ENCODE measurements at places on chromosomes 13 and 19.
A peak's percentile ranks its signal among the peaks of the same experiment; 100 is the strongest.

- DNase-seq: no peak
Observed at GRCh38 chr13:48515732-48516131, 17.1 kb downstream of the RCBTB2 start.

- DNase-seq: peak; percentile 61
Observed at GRCh38 chr19:16771618-16772017, 52.0 kb downstream of the NWD1 start.

DNA sequence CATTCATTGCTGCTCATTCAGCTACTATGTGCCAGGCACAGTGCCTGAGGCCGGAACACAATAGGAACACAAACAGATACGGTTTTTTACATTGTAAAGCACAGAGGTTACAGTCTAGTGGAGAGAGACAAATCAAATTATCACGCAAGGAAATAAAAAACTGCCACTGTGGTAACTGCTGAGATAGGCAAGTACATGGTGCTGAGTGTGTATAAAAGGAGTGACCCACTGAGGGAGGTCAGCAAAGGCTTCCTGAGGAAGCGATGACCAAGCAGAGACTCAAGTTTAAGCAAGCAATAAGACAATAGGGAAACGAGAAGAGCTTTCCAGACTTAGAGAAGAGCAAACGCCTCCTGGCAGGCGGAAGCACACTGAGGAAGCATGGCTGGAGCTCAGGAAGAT, 56.4 kb downstream of the NUFIP1 start:
- DNase-seq: no peak

DNA sequence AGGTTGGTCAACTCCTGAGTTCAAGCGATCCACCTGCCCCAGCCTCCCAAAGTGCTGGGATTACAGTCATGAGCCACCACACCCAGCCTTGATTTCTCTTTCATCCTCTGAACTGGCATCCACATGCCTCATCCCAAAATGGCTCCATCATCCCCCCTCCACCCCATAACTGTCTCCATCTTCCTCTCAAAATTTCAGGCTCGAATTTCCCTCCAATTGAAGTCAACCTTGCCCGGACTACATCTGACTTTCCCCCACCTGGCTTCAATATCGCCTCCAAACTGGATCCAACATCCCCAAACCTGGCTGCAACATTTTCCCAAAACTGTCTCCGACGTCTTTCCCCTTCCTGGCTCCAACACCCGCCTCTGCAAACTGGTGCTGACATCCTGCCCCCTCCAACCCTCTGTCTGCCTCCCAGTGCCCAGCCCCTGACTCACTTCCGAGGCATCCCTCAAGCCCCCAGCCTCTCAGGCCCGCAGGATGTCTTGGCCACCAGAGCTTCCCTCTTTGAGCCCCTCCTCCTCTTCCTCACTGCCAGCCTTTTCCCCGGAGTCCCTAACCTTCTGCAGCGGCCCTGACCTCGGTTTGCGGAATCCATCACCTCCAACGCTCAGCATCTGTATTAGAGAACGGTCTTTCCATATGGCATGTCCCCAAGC, 943 bp downstream of the EXOC3L2 start:
- DNase-seq: no peak

- DNase-seq: no peak
Observed at GRCh38 chr13:112638157-112638750, 50.3 kb upstream of the TUBGCP3 start.

DNA sequence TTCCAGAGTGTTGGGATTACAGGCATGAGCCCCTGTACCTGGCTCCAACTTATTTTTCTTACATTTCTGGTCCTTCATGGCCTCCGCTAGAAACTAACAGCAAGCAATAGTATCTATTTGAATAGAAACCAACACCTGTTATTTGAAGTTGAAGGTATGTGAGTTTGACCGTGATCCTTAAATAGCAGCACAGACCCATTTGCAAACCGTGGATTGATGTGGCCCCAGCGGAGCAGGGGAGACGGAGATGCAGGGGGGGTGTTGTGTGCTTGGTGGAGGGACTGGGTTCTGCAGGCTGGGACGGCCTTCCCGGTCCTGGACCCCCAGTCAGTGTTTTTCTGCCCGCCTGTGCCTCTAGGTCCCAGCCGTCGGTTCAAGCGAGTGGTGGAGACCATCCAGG, 16.9 kb downstream of the TMEM150B start:
- DNase-seq: no peak

- DNase-seq: no peak
Observed at GRCh38 chr13:108508263-108508662, 121.1 kb upstream of the MYO16 start.

DNA sequence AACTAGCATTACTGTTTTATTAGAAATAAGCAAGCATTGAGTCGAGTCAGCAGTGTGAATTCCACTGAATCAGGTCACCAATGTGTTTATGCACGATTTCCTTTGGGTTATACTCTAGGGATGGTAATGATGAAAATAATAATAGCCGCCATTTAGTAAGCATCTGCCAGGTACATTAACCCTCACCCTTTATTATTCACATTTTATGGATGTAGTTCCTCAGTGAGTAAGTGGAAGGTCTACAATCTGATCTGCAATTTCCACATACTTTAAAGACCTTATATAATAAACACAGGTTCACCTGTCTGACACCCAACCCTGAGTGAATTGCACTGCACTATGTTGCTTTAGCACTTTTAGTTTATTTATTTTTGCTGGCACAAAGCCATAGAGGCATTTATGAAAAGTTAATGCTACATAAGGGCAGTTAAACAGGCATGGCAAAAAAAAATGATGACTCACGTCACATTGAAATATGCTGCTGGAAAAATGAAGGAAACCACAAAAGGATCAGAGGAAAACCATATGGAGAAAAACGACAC, 122.4 kb downstream of the TRPC4 start:
- no peak for DNase-seq

DNA sequence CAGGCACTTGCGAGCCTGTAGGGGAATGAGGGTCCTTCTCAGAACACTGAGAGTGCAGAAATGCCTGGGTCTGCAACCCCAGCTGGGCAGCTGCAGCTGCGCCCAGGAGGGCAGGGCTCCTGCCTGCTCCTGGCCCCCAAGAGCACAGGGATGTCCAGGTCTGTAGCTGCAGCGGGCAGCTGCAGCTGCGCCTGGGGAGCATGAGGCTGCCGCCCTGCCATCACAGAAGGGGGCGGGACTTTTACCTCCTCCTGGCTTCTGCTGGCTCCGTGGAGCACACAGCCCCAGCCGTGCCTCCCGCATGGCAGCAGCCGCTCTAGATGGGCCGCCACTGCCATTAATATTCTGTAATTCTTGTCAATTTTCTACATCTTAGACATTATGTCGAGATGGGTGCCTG, 17.8 kb downstream of the CPB2 start:
- no peak for DNase-seq

DNA sequence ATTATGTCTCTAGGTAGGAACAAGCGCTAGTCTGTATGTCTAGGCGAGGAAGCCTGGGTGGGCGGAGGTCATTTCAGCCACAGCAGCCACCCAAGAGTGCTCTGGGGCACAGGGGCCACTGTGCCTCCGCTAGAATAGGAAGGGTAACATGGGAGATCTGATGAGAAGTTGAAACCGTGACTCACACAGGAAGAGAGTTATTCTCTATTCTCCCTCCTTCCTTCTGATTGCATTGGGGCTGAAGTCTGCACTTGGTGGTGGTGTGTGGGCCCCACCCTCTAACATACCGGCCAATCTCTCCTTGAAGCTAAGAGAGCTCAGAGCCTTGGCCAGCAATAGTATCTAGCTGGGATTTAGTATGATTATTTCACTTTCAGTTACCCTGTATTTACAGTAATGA, 20.3 kb upstream of the GGACT start:
- no peak for DNase-seq

- DNase-seq: no peak
Observed at GRCh38 chr19:13024126-13024950, 29.1 kb downstream of the NFIX start.

- DNase-seq: no peak
Observed at GRCh38 chr13:79937771-79938216, 403.1 kb downstream of the SPRY2 start.

DNA sequence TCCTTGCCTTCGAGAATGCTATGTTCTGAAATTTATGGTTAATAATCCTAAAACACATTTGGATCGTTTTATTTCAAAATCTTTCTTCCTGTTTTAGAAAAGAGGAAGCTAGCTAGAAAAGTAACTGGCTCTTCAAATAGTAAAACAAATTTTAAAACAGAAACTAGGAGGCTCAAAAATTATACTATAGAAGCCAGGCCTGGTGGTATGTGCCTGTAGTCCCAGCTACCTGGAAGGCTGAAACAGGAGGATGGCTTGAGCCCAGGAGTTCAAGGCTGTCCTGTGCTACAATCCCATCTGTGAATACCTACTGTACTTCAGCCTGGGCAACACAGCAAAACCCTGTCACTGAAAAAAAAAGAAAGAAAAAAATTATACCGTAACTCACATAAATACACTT, 57.9 kb downstream of the ELF1 start:
- DNase-seq: no peak

All from activated CD4-positive, CD25-positive, alpha-beta regulatory T cell (primary cell).